ENCODE measurements at places on chromosomes 6 and 20.
A peak's percentile ranks its signal among the peaks of the same experiment; 100 is the strongest.

- peak; percentile 88 for DNase-seq
These were observed 299.1 kb upstream of the PRDM1 start for GRCh38 chr6:105786890-105787655.

- no peak for DNase-seq
These were observed 129.5 kb downstream of the LRRC1 start for GRCh38 chr6:53924277-53924676.

DNA sequence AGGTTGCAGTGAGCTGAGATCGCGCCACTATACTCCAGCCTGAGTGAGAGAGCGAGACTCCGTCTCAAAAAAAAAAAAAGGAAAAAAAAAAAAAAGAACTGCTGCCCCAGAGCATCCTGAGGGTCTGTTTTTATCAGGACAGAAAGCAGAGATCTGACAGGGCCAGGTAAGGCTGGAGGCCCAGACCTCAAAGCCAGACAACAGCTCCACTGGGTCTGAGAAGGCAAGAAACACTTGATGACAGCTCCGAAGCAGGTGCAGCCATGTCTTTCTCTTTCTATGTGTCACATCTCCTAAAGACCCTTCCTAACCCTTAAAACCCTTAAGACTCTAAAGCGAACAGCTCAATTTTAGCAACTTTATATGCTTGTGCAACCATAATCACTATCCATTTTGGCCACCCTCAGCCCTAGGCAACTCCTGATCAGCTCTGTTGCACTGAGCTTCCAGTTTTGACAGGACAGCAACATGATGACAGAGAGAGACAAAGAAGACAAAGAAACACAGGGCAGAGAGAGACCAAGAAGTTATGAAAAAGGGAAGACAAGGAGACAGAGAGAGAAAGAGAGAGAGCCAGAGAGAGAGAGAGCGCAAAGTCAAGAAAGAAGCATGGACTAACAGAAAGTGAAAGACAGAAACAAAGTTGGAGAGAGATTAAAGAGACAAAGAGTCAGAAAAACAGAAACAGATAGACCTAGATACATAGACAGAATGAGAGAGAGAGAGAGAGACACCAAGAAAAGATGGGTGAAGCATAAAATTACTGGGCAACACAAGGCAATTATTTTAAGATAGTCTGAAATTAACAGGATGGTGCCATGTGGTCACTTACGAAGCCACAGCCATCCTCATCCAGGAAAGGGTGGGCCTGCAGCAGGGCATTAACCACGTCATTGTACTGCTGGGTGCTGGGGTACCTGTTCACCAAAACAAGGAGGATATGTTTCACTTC, 39.2 kb downstream of the SAMD3 start:
- DNase-seq = peak; percentile 80

DNA sequence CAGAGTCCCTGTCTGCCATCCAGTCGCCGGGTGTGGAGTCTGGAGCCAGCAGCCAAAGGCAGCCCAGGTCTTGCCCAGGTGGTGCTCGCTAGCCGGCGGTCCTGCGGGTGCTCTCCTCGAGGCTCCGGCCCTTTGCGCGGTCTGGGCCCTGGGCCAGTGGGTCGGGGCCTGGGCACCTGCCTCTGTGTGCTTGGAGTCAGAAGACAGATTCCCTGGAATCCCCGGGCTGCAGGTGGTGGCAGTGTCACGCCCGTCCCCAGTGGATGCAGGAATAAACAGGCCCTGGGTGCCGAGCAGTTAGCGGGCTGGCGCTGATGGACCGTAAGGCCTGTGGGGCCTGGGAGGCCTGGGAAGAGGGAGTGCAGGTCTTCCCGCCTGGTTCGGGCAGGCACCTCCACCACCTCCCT, 5.3 kb downstream of the SS18L1 start:
- DNase-seq = no peak

GRCh38 chr6:70258483-70258882, 44.4 kb downstream of the COL9A1 start:
- DNase-seq = no peak

- DNase-seq = no peak
These were observed 165.8 kb upstream of the SYNDIG1 start for GRCh38 chr20:24303393-24304170.

DNA sequence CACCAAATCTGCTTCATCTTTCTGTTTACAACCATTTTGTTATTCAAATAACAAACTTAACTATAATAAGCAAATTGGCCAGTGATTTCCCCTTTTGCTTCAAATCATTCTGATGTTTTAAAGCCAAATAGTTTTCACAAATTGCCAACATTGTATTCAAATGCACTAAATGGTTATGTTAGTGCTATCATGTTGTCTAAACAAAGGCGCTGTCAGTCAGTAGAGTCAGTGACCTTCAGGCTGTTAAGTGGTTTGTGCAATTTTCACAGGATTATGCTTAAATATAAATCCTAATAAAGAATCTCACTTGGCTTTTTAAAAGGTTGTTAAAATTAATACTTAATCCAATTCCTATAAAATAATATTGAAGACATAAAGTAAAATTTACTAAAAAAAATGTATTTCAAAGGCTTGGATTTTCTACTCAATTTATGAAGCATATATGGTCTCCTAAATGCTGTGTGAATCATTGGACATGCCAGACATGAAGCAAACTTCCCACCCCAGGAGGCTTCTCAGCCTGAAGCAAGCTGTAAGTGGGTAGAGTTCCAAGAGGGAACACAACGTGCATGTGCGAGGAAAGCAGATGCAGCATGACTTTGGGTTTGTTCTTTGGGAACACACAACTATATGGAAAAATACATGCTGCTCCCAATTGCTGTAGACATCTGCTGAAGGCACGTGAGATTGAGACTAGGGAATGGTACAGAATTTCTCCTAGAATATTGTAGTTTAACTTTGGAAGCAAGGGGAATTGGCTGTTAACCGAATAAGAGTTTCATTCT, 54.9 kb downstream of the RSPO3 start:
- no peak for DNase-seq

- peak; percentile 96 for DNase-seq
These were observed 5.1 kb downstream of the DEF6 start for GRCh38 chr6:35302604-35303241.

- DNase-seq = no peak
These were observed 20.8 kb upstream of the SLC35D3 start for GRCh38 chr6:136901212-136901784.

All from activated CD8-positive, alpha-beta memory T cell treated with anti-CD3 and anti-CD28 coated beads, Interleukin-2, amount 10 ng/mL, durations not matched to agents 7 days and 5 days (primary cell).